ENCODE measurements at places on chromosomes 2 and 18.

DNA sequence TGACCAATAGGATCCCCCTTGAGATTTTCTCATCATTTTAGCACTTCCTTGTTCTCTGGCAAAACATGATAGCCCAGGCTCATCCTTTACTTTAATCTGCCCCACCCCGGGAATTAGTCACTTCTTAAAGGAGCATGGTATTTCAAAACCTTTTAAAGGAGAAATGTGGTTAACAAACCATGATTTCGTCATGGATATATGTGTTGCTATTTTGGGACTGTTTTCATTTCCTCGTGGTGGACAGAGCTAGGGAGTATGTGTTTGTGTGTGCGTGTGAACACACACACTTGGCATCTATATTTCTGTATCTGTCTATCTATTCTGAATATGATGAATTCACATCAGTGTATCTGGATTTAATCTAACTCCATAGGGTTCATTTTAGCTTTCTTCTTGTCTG is 128.1 kb downstream of the BIRC6 start:
- peak; percentile 21 for DNase-seq

- DNase-seq: no peak
These were observed 1268.2 kb upstream of the PIK3C3 start for GRCh38 chr18:40686836-40687235.

DNA sequence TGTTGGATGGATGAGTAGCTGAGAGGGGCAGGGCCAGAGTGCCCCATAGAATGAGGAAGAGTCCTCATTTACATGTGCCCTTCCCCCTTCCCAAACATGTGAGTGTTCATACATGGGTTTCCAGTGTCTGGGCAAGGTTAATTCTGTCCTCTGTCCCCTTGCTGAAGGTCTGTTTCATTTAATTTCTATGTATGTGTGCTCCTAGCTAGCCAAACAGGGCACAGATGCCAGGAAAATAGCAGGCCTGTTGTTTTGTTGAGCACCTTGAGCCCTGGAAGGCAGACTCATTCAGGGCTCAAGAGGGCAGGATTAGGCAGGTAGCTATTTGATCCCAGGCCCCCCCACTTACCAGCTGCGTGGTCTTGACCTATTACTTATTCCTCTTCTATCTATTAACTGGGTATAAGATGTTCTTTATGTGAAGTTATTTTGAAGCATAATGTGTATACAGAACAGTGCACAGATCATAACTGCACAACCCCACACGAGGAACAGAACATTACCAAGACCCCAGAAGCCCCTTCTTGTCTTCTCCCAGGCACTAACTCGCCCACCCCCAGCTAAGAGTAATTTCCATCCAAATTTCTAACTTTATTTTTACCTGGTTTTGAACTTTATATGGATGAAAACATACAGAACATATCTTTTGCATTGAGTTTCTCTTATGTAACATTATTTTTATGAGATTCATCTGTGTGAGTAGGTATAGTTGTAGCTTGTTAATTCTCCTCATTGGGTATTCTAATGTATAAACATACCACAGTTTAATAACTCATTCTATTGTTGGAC is 164.3 kb downstream of the RPIA start:
- peak; percentile 28 for DNase-seq

GRCh38 chr2:10355471-10356438 is 53.1 kb downstream of the HPCAL1 start:
- DNase-seq: no peak

GRCh38 chr18:48683661-48684060 is 144.8 kb downstream of the CTIF start:
- DNase-seq: no peak

DNA sequence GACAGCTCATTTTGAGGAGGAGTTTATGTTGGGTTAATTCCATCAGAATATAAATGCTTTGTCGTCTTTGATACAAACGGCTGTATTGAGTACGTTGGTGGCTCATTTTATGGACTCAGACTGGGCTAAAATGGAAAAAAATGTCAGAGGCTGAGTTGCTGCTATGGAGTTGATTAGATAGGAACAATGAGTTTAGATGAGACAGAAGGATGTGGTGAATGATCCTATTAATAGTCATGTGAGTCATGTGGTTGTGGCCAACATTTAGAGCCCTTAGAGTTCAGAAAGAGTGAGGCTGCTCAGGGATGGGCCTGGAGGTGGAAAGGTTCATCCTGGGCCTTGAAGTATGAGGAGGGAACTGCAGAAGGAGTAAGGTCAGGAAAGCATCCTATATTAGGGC is 434.2 kb downstream of the MEIS1 start:
- DNase-seq: no peak

- DNase-seq: no peak
These were observed 206.1 kb downstream of the HAUS1 start for GRCh38 chr18:46310258-46310657.

DNA sequence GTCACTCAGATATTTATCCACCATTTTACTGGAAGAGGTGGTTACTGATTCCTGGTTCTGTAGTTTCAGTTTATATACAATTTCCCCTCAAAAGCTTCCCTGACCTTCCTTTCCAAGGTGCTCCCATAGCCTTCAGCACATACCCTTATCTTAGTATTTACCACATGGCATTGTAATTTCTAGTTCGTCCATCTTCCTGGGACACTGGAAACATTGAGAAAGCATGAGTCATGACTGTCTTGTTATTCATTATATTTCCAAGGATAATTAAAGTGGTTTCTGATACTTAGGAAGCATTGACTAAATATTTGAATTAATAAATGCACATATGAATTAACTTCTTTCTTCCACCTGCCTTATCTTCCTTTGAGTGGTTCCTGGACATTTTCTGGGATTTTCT is 203.8 kb downstream of the ETAA1 start:
- DNase-seq: no peak

DNA sequence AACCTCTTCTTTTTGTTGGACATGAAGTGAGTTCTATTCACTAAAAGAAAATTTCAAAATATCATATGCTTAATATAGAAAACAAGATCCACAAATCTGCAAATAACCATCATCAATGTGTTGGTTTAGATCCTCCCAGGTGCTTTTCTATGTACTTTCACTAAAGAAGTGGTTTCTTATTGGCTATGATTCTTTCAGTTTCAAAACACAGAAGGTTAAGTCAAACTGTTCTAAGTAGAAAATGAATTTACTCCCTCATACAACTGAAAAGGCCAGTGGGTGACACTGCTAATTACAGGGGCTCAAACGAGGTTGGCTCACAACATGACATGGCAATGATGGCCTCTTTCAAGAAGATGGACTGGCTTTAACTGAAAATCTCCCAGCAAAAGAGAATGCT is 111.7 kb downstream of the GALR1 start:
- no peak for DNase-seq

DNA sequence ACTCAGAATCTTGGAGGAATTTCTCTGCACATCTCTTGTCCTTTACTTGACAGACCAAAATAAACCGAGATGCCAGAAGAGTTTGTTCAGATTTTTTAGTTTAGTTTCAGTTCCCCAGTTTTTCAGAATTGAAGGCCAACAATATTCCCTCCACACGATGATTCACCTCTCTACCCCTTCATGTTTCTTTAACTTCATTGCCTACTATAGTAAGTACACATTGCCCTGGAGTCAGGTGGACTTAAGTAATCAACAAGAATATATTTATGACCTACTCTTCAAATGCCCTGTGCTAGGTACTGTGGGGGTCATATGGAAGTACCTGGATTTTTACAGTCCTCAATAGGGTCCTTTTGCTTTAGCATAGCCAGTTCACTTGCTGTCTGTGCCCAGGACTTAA is 79.6 kb upstream of the CTLA4 start:
- DNase-seq: no peak

- DNase-seq: no peak
These were observed 279.8 kb downstream of the RBM43 start for GRCh38 chr2:150981826-150982225.

DNA sequence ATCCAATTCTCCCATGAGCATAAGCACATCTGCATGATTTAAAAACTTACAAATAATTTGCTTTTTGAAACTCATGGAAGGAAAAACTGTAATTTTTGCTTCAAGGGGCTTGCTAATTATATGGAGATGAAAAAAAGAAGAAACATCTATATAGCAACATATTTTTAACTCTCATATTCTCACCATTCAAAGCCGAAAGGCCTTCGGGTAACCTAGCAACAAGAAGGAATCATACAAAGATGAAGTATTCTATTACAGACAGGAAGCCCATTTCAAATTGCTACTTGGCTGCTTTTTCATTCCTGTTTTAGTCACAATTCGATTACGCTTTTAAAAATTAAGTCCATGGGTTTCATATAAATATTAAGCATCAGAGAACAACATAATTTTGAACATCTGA is 39.2 kb upstream of the RNU4ATAC start:
- DNase-seq: no peak

GRCh38 chr2:64056021-64056420 is 36.8 kb upstream of the VPS54 start:
- no peak for DNase-seq

GRCh38 chr18:54777118-54777791 is 51.0 kb upstream of the RAB27B start:
- no peak for DNase-seq

DNA sequence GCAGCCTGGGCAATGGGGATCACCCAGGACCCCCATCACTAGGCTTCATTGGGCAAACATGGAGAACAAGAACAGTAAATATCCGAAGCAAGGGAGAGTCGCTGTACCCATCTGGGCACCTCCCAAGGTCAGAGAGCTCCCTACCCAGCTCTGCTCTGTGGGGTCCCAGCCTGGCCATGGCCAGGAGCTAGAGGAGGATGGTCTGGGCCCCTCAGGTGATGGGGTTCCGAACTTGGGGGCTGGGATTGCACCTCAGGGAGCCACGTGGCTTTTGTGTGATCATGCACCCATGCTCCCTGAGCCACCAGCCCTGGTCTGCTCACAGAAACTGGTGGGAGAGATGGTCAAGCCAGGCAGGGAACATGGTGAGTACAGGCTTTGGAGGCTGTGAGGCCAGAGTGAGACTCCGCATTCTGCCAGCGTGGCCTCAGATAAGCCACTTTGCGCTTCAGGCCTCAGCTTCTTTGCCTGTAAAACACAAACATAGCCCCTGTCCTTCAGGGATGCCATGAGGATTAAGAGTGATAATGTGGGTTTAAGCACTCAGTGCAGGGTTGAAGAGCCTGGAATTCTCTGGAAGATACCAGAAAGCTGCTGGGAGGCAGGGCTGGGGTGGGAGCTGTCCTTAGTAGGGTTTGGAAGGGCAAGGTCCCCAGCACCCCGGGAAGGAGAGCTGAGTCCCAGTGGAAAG is 3.0 kb upstream of the NMUR1 start:
- DNase-seq: no peak

DNA sequence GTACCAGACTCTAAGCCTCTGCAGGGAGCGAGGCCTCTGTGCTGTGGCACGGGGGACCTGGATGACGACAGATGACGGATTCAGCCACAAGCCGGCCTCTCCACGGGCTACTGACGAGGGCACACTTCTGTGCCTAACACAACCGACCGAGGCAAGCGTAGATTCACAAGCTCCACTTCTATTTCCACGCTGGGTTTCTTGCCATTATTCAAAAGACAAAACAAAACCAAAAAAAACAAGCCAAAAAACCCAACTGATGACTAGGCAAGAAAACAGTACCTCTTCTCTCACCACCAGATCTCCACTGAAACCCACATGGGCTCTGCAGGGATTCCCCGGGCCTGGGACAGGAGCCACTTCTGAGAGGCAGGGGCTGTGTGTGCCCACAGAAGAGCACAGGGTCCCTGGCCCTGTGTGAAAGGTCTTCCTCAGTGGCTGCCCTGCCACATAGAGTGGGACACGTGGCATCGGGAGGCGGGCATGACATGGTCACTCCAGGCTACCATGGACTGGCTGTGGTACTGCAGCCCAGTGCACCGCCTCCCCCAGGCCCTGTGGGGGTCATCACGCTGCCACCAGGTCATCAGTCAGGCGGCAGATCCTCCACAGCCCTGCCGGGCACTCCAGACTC is 254.7 kb downstream of the HDAC4 start:
- no peak for DNase-seq

DNA sequence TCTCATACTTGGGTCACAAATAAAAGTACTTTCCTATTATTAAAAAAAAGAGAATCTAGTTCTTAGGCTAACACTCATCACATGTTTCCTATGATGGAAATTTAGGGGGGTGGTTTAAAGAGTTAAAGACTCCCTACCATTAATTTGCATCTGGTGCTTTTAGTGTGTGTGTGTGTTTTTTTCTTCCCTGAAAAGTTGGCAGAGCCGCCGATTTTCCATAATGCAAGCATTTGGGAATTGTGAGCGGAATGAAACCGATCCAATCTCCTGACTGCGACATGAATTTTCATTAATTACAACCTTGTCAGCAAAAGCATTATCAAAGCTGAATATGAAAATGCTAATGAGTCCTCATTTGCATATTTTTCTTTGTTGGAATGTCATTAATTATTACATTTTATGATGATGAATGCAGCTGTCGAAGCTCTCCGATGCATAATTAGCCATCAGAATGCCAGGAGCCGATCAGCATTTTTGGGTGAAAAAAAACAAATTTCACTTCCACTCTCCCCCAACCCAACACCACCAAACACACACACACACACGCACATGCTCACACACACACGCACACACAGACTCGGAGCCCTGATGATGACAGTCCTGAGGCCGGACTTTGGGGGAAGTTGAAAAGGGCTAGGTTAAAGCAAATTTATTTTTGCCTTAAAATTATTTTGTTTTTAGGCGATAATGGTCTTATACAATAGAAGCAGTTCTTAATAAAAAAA is 165.4 kb downstream of the TCF4 start:
- DNase-seq: peak; percentile 17

- DNase-seq: no peak
These were observed 360.3 kb downstream of the TGIF1 start for GRCh38 chr18:3810296-3810695.

- DNase-seq: no peak
These were observed 308.6 kb downstream of the PIEZO2 start for GRCh38 chr18:10840743-10841142.

GRCh38 chr2:235432741-235433520 is 60.9 kb upstream of the AGAP1 start:
- DNase-seq: no peak

DNA sequence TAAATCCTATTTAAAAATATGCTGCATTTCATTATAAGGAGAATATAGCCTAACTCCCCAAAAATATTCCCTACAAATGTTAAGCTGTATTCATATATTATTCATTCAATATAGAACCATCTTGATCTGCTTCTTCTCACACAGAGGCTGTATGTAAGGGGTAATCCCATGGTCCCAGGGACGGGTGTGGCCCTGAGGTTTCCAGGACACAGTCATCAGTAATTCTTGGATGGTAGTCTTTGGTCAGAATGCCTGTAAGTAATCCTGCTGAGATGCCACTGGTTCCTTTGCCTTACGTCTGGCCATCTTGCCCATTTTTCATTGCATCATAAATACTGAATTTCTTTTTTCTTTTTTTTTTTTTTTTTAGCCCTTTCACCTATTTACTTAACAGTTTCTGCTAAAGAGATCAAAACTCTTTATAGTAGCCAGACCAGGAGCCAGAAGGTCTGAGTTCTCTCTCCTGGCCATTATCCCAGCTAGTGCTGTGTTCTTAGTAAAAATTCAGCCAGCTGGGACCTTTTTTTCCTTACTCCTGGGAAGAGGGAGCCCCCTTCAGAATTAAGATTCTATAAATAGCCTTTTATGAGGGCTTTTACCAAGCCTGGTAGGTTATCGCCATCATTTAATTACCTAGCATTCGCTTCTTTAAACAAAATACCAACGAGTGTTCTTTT is 134.9 kb downstream of the SOX11 start:
- DNase-seq: no peak
